ENCODE measurements at places on chromosomes 3 and 15. TPM values are rescaled to one million over a fixed set of nuclear protein-coding genes. Genes with fewer than 3 reads are reported as not detected.

HRH1 gene
- 7.3 TPM for total RNA-seq

SAMD7 gene
- not detected for total RNA-seq

- DNase-seq = no peak
Observed at GRCh38 chr3:123099331-123100192, 32.7 kb downstream of the PDIA5 start.

DNA sequence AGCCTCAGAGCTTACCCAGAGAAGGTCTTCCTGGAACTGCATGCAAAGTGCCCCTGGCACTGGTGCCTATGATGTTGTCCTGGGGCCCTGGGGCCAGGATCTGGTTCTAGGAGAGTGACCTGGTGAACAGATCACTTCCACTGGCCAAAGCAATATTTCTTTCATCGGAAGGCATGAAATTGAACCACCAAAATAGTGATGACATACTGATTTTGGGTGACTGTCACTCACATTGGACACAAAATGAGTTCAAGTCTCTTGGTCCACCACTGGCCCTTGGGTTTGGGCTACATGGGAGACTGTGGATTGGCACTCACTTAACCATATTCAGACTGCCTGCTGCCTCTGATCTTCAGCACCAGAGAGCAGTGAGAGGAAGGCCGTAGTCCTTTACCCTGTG, 549.3 kb upstream of the PPP2R3A start:
- DNase-seq = no peak

GRCh38 chr15:88400591-88401250, 66.5 kb downstream of the MRPL46 start:
- DNase-seq = no peak

DNA sequence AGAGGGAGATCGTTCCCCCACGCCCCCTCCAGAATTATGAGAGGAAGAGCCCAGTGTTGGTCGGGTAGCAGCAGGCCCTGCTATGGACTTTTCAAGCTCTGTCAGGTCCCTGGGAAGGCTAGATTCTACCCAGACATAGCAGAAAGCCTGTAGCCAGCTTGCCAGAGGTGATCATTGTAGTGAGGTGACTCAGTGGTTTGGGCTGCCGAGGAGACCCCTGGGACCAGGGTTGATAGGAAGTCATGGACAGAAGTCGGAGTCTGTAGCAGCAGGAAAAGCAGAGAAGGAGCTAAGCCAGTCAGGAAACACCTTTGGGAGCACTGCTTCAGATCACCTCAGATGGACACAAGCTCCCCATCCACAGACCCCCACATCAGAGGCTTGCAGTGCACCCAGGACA, 67.7 kb downstream of the CCNL1 start:
- DNase-seq = no peak

All from epithelial cell of proximal tubule (primary cell).